ENCODE measurements at places on chromosomes 7 and 10.

GRCh38 chr7:148556892-148557291 lies 33.7 kb upstream of the C7orf33 start:
- no peak for DNase-seq

- no peak for DNase-seq
Observed at GRCh38 chr7:47543714-47544113, 38.2 kb downstream of the TNS3 start.

GRCh38 chr10:89114846-89115625 lies 92.1 kb downstream of the CH25H start:
- no peak for DNase-seq

DNA sequence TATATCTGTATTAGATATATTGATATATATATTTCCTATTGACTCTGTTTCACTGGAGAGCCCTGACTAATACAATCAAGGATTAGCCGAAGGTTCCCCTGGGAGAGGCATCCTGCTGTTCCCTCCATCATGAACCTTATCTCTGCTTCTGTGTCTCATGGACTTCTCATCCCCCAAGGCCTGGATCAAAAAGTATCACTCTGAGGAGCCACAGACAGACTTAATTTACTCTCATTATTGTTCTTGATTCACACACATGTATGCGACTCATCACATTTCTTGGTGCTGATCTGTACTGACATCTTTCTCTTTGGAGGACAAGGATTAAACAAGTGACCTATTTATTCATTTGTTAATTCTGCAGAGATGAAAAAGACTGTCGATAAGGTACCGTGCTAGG lies 550.2 kb downstream of the KCNMA1 start:
- DNase-seq = no peak

- no peak for DNase-seq
Observed at GRCh38 chr10:104337521-104337984, 712 bp downstream of the ITPRIP start.

DNA sequence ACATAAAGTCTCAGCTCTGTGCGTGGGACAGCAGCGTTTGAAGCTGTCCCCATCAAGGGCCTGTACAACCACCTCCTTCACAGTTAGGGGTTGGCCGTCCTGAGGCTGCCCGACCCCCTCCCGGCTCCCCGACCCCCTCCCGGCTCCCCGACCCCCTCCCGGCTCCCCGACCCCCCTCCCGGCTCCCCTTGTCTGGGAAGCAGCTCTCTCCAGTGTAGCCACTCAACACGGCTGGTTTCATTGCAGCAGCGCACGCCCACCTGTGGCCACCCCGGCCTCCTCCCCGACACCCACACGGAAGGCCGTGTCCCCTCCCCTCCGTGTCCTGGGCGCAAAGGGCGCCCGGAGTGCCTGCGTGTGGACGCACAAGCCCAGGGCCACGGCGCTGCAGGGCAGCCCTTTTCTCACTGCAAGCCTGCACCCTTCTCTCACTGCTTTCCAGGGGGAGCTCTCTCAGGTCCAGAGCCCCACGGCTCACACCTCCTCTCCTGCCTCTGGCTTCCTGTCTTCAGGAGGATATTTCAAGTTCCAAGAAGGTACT lies 20.9 kb upstream of the FAM20C start:
- no peak for DNase-seq

GRCh38 chr7:74455291-74455804 lies 1.6 kb downstream of the GTF2IRD1 start:
- no peak for DNase-seq

DNA sequence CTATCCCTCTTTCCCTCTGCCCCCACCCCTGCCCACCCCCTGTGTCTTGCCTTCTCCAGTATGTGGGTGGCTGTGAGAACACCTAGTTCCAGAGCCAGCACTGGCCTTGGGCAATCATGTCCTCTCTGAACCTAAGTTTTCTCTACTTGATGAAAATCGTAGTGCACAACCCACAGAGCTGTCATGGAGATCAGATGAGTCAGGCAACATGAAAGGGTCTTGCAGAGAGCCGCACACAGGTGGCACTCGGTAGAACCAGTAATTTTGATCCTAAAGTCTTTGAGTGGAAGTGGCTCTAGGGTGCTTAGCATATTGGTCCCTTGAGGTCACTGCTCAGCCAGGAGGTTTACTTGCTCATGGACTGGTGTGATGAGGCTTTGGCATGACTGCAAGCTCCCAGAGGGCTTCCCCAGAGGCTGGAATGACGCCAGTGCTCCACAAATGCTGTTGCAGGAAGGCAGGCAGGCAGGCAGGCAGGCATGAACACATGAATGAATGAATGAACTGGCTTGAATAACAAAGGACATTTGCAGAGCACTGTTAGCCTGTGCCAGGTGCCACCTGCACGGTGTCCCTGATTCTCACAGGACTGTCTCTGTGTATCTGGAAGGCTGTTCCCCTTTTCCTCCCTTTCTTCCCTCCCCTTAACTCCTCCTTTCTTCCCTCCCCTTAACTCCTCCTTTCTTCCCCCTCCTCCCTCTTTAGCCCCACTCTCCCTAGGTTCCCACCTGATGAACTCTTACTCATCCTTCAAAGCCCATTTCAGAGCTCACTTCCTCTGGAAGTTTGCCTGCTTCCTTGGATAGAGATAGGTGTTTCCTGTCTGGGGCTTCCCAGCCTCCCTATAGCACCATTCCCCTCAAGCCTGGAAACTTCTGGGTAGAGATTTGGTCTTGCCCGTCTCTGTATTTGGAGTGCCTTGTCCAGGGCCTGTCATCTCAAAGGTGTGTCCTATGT lies 27.2 kb upstream of the CTBP2 start:
- no peak for DNase-seq

DNA sequence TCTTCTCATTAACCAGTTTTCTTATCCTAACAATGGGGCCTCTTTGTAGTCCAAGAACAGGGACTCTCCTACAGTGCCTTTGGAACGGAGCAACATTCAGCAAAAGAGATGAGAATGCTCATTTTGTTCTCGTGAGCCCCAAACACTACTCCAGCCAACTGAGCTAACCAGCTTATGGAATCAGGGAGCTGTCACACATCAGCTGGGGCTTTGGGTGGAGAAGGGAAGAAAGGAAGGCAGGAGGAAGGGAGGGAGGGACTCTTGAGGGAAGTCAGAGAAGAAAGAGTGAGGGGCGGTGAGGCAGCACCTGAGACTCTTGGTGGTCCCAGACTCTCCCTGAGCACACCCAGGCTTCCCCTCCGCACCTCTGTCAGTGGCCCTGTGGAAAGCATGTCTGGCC lies 123.1 kb downstream of the CLEC2L start:
- no peak for DNase-seq

- no peak for DNase-seq
Observed at GRCh38 chr10:14477408-14477710, 146.6 kb upstream of the FRMD4A start.

GRCh38 chr10:114821915-114822443 lies 399 bp downstream of the FHIP2A start:
- no peak for DNase-seq

GRCh38 chr7:142832417-142832816 lies 22.5 kb upstream of the EPHB6 start:
- DNase-seq = no peak

- DNase-seq = no peak
Observed at GRCh38 chr7:134927723-134928122, 58.6 kb upstream of the AGBL3 start.

GRCh38 chr7:99184532-99185218 lies 23.2 kb downstream of the KPNA7 start:
- DNase-seq = no peak

DNA sequence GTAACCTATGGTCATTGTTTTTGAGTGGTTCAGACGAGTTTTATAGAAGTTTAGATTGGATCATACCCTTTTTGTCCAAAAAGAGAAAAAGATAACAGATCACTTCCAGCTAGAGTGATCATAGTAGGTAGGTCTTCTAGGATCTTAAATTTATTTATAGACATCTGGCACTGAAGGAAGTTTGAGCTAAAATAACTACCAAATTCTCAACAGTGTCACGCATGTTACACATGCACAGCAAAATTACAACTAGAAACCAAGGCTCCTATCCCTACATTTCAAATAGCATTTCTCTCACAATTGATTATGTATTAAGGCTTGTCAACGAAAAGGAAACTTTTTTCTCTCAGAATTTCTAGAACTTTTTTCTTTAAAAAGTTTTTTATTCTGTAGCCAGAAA lies 2.3 kb downstream of the CALU start:
- DNase-seq = no peak

DNA sequence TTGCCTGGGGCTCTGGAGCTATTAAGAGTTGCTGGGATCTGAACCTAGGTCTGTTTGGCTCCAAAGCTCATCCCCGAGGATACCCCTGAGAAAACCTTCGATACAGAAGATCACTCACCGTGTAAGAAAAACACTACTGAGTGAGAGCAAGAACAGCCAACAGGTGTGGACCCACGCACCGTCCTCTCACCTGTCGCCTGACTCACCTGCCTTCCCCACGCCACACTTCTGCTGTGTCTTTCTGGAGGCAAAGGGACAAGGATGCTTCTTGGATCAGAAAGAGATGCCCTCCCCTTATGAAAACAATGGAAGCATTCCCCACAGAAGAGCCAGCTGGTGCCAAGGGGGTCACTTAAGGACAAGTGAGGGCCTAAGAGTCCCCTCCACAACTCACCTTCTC lies 46.7 kb downstream of the COL13A1 start:
- DNase-seq = no peak

- DNase-seq = no peak
Observed at GRCh38 chr7:131338173-131338572, 10.5 kb downstream of the MKLN1 start.

- DNase-seq = no peak
Observed at GRCh38 chr10:49023752-49024151, 84.1 kb upstream of the LRRC18 start.

DNA sequence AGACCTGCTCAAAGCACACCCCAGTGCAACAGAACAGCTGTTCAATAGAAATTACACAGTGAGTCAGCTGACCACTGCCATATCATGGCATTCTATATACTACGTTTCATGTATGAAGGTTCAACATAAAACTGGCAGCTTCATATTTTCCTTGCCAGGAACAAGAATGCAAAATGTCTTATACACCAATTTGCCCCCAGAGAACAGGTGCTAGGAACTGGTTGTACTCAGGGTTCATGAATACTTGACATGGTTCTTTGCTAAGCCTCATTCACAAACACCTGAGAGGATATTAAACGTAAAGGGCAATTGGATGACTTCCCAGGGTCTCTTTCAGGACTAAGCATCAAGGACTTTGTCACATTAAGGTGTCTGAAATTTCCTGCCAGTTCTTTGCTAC lies 6.9 kb downstream of the MYOF start:
- no peak for DNase-seq

GRCh38 chr7:128033246-128033645 lies 2.0 kb upstream of the LRRC4 start:
- DNase-seq = no peak

DNA sequence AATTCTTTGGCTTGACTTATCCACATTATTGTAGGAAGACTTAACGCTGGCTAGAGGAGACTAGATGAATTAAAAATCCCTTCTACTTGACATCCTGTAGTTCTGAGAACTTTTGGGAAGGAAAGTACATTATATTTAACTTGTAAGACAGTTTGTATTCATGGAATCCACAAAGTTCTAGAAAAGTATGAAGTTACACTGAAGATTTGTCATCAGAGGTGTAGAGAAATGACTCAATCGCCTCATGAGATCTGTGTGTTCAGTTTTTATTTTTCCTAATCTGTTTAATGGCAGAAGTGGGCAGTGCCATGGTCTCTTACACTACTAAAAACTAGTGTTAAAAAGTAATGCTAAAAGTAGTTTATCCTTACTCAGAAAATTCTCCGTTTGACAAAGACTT lies 89.1 kb upstream of the SMIM30 start:
- no peak for DNase-seq

DNA sequence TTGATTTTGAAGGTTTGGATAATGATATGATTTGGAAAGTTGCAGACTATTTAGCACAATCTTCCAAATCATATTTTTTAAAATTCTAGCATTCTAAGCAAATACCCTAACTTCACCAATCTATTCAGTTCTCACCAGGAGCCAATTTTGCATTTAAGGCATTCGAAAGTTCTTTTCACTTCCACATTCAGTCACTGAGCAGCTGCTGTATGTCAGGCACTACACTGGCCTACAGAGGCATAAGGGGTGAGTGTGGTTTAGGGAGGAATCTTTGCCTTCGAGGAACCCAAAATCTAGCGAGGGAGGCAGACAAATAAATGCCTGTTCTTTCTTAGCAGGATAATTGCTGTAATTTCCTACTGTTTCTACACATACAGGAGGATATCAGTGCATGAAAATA lies 10.7 kb upstream of the UCN3 start:
- DNase-seq = no peak

- DNase-seq = no peak
Observed at GRCh38 chr10:73414230-73414945, 530 bp upstream of the ANXA7 start.

- no peak for DNase-seq
Observed at GRCh38 chr10:122659651-122660050, 40.0 kb downstream of the C10orf120 start.

DNA sequence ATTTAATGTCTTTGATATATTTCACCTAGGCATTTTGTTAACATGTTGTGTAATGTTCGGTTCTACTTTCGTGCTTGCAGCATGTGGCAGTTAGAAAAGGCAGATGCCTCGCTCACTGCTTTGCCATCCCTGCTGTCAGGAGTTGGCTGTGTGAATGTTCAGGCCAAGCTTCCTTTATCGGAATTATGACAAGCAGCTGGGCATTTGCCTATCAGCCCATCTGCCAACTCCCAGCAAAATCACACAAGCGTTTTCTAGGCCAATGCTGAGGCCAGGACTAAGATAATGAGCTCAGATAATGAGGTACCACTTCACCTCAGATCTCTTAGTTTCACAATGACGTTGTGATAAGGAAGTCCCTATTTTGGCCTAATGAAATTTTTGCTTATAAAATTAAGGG lies 212.7 kb upstream of the FAM3C start:
- DNase-seq = no peak

DNA sequence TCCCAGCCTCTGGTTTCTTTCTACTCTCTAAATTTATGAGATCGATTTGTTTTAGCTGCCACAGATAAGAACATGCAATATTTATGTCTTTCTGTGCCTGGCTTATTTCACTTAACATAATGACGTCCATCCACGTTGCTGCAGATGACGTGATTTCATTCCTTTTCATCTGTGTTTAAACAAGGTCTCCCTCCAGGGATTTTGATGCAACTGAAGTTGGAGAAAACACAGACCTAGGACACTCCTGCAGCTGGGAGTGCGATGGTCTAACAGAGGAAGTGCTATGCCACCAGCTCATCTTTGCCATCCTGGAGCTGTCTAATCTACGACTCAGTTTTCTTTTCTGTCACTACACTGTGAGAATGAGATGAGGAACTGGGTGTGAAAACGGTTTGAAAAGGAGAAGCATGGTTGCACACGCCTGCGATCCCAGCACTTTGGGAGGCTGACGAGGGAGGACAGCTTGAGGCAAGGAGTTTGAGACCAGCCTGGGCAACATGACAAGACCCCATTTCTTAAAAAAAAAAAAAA lies 1.5 kb upstream of the KCTD7 start:
- DNase-seq = no peak

- DNase-seq = no peak
Observed at GRCh38 chr10:49605216-49605938, 4.7 kb upstream of the SLC18A3 start.

GRCh38 chr10:112842832-112843360 lies 107.2 kb upstream of the TCF7L2 start:
- DNase-seq = no peak

Data from activated CD4-positive, alpha-beta memory T cell treated with anti-CD3 and anti-CD28 coated beads for 36 hours (primary cell).